ENCODE measurements at places on chromosomes 7 and 10.

GRCh38 chr10:80497187-80498077, 40.3 kb upstream of the SH2D4B start:
- no peak for DNase-seq

DNA sequence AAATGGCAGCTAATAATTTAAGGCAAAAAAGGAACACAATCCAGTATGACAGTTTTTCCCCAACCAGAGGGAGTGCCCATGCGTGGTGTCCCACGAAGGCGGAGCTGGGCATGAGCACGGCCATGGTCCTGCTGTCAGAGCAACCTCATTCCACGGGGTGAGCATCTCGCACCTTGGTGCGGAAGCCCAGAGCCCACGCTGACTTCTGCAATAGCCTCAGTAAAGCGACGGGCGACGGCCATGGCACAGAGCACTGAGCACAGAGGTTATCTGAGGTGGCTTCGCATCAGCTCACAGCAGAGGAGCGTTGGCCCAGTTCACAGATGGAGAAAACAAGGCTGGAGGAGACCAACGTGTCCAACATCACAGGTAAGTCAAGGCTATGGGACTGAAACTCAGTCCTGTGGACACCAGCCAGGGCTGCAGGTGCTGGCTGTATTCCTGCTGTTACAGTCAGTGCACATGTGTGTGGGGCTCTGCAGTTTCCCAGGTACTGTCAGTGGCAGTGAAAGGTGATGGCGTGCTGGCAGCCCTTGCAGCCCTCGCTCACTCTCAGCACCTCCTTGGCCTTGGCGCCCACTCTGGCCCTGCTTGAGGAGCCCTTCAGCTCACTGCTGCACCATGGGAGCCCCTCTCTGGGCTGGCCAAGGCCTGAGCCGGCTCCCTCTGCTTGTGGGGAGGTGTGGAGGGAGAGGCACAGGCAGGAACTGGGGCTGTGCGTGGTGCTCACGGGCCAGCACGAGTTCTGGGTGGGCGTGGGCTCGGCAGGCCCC, 525.6 kb downstream of the PTPRN2 start:
- DNase-seq, result no peak

GRCh38 chr7:9097565-9098060, 664.2 kb downstream of the NXPH1 start:
- no peak for DNase-seq

DNA sequence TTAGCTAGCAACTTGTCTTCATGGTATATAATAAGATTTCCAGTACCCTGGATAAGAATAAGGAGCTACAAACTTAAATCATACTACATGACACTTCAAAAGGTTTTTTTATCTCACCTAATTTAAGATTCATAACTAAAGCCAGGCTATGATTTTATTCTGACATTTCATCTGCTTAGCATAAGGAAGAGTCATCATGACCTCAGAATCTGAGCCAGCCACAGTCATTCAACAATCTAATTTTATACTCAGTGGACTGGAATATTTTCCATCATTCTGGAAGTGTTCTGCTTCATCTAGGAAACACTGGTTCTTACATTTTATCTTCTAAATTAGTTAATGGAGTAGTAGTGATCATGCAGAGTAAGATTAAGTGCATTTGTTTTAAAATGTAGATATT, 102.1 kb upstream of the KCND2 start:
- no peak for DNase-seq

DNA sequence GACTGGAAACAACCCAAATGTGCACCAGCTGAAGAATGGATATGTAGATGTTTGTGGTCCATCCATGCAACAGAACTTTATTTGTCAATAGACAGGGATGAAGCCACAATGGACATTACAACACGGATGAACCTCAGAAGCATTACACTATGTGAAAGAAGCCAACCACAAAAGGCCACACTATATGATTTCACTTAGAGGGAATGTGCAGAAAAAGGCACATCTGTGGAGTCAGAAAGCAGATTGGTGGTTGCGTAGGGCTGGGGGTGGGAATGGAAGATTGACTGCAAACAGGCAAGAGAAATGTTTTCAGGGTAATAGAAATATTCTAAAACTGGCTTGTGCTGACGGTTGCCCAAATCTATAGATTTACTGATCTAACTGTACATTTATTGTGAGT, 34.3 kb upstream of the WASHC2A start:
- DNase-seq, result no peak

DNA sequence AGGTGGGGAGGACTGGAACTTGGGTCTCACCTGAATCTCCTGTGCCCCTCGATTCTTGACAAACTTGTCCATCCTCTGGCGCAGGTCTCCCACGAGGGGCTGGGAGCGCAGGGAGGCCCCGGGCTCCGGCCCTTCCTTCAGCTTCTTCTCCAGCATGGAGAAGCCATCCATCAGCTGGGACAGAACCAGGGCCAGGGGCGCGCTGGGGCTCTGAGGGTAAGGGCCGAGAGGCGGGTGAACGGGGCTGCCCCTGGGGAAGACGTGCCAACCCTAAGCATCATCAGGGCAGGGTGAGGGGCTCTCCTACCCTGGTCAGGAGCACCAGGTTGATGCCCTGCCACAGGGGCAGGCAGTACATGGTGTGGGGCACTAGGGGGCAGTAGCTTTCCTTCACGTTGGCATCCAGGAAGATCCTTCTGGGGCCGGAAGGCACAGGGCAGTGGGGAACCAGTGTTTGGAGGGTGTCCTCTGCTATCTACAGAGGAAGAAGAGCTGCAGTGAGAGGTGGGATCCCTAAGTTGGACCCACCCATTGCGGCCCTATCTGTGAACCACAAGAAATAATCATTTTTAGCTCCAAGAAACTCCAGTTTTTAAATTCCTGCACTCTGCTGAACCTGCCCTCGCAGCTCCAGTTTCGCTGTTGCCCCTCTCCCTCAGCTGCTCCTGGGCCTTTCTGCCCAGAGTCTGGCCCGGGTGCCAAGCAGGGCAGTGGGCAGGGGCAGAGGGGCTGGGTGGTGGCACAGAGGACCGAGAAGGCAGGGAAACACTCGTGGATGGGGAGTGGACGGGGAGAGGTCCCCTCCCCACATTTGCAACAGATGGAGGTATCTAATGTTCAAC, 10.8 kb upstream of the PYROXD2 start:
- DNase-seq, result peak; percentile 28

DNA sequence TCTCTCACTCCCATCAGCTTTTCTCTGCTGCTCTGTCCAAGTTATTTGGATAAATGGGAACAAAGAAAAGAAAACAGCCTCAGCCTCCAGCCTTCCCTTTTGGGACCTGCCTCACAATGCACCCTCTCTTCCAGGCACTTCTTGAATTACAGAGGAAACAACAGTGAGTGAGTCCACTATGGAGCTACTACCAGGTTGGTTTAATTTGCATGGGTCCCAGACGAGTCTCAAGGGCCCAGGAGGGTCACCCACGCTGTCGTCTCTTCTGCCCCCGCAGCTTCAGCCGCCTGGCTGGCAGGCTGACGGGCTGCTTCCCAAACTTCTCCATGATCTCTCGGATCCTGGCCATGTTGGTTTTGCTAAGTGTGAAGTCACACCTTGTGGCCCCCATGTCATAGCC, 80.4 kb downstream of the GPR26 start:
- DNase-seq, result no peak

DNA sequence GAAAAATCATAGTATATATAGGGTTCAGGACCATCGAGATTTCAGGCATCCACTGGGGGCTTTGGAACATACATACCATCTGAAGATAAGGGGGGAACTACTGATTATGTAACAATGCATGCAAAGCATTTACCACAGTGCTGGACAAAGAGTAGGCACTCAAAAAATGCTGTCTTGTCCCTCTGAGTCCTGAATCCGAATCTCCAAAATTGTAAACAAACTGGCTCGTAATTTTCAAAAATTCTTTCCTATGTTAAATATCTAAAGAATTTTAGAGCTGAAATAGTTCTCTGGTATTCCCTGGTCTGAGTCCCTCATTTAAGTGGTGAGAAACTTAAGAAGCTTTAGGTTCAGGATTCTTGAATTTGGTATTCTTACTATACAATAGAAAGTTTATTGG, 167.8 kb upstream of the ASAH2 start:
- no peak for DNase-seq

- no peak for DNase-seq
Measured at GRCh38 chr7:2585446-2585845, 26.7 kb downstream of the IQCE start.

Data from central memory CD4-positive, alpha-beta T cell (primary cell).